Amygdala (tissue), 56 donors: ENCODE measurements at places on chromosomes 12 and 14.

DNA sequence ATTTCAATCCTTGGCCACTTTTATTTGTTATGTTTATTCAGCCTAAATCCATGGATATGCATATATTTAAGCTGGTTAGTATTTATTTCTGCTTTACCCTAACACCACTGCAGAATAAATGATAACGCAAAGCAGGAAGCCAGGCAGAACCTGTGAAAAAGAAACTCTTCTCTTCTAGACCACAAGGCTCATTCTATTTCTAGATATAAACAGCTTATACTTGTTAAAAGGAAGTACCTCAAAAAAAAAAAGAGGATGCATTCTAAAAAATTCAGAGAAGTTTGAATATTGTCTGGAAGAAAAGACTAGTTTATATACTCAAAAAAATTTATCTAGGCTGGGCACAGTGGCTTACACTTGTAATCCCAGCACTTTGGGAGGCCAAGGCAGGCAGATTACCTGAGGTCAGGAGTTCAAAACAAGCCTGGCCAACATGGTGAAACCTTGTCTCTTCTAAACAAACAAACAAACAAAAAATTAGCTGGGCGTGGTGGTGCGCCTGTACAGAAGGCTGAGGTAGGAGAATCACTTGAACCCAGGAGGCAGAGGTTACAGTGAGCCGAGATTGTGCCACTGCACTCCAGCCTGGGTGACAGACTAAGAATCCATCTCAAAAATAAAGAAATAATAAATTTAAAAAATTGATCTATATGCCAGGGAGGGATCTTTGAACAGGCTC is 55.8 kb downstream of the GALNT4 start:
- DNase-seq, result no peak

GRCh38 chr12:109065154-109065852 is 12.9 kb downstream of the USP30 start:
- no peak for DNase-seq

DNA sequence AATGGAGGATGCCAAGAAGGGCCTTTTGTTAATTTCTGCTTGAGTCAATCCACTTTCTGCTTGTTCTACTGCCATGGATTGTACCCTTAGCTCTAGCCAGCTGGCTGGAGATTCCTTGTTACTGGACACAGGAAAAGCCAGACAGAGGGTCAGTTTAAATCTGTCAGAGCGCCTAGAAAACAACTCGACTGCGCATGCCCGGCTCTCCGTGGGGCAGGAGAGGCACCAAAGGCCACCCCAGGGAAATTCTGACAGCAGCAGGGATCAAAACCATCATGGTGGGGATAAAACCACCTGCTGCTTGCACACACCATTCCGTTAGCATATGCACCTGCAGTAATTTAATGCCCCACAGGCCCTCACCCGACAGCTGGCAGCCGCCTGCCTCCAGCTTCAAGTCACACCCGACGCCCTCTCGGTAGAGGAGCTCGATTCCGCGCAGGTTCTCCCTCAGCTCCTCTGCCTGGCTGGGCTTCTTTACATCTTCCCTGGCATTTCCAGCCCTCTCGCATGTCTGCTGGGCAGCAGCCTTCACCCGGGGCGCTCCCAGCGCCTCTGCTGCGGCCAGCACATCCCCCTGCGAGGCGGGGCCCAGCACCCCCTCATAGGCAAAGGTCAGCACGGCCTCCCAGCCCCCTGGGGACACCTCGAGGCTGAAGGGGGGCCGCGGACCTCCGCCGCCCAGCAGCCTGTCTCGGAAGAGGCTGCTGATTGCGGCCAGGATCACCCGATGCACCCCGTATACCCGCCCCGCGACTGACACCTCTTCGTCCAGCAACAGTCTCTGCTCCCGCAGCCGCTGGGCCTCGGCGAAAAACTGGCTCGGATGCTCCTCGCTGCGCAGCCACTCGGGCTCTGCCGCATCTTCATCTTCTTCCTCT is 1.0 kb downstream of the KLHL33 start:
- DNase-seq, result peak; percentile 49

DNA sequence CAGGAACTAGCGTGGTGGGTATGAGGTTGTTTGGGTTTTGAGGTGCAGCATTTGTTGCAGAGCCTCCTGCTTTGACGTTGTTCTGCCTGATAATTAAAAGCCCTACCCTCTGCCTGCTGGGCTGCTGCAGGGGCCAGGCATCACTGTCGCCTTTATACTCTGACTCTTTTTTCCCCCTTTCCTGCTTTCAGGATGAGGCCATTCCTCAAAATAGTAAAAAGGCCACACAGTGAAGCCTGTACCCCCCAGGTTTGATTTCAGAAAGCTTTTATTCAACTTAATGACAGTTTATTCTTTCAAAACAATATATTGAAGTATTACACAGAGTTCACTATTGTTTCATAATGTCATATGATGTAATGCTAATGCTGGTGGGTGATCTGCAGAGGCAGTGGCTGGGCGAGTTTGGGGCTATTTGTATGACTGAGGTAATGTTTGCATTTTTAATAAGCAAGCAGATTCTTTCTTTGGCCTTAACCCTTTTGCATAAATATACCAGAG is 9.1 kb downstream of the BORCS5 start:
- DNase-seq, result peak; percentile 41

DNA sequence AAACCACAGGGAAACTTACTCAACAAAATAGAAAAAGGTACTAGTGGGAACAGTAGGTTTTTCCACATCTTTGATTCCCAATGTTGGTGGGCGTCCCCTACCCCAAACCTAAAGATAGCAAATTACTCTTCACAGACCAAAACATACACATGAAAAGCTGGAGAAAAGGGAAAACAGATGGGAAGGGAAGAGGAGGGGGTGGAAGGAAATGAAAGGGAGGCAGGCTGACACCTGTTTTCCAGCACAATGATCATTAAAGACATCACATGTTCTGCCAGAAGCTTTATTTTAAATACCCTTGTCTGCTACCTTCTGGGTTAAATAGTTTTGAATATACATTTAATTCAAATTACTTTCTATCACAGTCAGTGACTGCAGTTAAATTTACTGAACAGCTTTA is 1617.9 kb upstream of the SEL1L start:
- DNase-seq, result no peak

GRCh38 chr12:9750276-9751203 is 10.2 kb downstream of the CD69 start:
- no peak for DNase-seq

- DNase-seq, result no peak
Measured at GRCh38 chr12:57216921-57217879, 606 bp downstream of the NXPH4 start.

GRCh38 chr12:78697817-78698415 is 166.7 kb upstream of the SYT1 start:
- DNase-seq, result no peak

DNA sequence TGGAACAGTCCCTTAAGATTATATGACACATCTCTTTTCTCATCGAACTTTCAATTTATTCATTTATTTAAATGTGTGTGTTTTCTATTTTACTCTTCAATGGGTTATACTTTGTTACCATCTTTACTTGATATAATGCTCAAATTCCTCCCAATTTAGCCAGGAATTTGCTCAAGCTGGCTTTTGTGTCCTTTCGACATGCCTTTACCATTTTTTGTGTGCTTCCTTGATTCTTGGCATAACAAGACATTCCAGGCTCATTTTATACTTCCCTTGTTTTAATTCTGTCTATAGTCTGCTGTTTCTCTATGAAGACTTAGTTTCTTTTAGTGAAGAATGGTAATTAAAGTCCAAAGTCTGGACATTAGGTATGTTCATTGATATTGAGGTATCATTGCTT is 315.8 kb downstream of the AEBP2 start:
- DNase-seq, result no peak

- DNase-seq, result no peak
Measured at GRCh38 chr14:88955455-88955854, 131.0 kb downstream of the TTC8 start.

- DNase-seq, result no peak
Measured at GRCh38 chr12:70759161-70759918, 122.1 kb upstream of the PTPRB start.

DNA sequence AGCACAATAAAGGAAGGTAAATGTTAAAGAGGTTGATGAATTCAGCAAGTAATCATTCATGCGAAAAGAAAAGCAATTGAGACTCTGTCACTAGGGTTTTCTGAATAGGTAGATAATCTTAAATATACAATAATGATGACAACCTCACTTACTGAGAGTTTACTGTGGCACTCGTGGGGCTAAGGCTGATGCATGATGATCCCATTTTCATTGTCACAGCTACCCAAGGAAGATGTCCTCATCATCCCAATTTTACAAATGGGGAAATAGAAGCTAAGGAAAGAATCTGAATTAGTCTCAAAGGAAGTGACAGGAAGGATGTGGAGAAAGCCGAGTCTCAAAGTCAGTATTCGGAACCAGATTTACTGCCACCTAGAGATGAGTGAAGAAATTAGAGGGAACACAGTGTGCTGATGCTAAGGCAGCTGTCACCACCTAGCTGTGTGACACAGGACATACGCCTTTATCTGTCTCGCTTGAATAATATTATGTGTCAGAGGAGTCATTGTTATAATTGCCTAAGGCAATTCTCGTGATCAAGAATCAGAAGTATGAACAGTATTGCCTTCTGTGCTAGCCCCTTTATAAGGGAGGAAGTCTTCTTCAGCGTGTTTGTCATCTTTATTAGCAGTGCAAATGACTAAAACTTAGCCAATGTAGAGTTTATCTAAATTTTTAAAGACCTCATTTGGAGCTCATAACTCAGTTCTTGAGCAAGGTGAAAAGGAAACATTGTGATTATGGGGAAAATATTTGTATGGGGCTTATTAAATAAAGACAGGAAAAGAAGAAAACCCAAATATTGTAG is 63.2 kb downstream of the ERGIC2 start:
- DNase-seq, result peak; percentile 3

DNA sequence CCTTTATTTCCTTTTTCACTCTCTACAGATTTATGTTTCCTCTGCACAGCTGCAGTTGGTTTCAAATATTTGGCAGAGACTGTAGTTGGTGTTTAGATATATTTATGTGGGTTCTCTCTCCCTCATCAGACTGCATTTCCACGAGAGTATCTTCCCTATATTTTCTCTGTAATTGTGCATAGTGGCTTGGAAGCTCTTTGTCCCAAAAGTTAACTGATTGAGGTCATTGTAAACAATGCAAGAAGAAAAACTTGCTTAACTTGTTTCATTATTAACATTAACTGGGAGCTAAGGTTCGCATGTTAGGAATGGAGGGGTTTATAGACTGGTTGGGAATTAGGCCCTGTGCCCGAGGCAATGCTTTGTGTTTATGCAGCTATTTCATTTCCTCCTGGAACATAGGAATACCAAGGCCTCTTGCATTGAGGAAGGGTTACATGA is 216.9 kb upstream of the HMGA2 start:
- DNase-seq, result no peak

DNA sequence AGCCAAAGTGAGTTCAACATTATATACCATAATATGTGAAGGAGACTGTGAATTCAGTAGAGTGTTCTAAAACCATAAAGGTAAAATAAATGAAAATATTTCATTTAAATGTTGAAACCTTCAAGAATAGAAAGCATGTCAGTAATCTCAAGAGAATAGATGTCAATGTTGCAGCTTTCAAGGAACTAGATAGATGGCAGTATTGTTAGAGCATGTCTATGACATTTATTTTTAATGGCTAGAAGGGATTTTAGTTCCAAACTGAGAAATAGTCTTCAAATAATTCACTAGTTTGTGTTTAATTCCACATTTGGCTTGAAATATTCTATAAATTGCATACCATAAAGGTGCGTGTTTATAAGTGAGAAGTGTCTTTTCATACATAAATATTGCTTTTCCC is 326.5 kb downstream of the FLRT2 start:
- DNase-seq, result no peak

- DNase-seq, result no peak
Measured at GRCh38 chr12:8605057-8605456, 7.6 kb downstream of the AICDA start.

GRCh38 chr14:89107626-89108025 is 283.2 kb downstream of the TTC8 start:
- DNase-seq, result no peak

GRCh38 chr12:95815632-95816212 is 25.2 kb upstream of the NTN4 start:
- DNase-seq, result no peak

GRCh38 chr14:76904100-76904739 is 78.0 kb downstream of the LRRC74A start:
- DNase-seq, result no peak

- DNase-seq, result no peak
Measured at GRCh38 chr14:20792556-20792955, 10.1 kb downstream of the RNASE1 start.

DNA sequence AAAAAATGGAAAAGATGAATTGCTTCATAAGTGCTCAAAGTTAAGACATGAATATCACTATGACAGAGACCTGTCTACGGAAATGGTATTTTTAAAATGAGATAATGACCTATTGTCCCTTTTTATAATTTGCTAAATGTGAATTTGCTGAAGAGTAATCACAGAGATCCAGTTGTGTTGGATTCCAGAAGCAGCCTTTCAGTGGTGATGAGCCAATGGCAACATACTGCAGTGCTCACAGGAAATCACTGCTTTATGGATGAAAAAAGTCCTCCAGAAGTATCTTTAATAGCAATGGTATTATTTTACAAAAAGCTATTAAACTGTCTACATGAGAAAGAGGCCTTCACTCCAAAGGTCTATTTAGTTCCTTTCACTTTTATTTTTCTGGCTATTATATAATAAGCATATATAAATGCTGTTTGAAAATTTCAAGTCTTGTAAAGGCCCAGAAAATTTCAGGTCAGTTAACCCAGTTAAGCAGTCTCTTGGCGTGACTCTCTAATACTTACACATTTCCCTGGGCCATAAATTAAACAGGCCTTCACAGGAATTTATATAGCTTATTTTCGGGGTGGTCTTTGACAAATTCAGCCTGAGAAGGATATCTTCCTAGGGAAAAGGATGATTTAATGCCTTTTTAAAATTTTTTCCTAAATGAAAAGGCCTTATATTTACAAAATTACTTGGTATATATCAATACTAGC is 55.4 kb downstream of the KCNJ8 start:
- no peak for DNase-seq

DNA sequence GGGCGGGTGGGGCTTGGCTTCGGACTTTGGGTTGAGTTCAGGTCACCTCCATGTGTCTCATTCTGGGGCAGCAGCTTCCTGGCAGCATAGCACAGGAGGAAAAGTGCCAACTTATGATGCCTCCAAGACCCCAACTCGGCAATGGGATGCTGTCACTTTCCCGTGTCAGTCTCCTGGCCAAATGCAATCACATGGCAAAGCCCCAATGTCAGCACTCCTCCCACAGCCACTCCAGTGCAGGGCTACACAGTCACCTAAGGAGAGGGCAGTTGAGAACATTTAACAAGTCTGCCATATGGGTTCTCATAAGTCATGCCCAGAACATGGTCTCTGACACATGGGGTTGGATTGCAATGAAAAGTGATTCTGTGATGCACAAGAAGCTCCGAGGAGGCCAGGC is 26.7 kb downstream of the ELK3 start:
- DNase-seq, result no peak

DNA sequence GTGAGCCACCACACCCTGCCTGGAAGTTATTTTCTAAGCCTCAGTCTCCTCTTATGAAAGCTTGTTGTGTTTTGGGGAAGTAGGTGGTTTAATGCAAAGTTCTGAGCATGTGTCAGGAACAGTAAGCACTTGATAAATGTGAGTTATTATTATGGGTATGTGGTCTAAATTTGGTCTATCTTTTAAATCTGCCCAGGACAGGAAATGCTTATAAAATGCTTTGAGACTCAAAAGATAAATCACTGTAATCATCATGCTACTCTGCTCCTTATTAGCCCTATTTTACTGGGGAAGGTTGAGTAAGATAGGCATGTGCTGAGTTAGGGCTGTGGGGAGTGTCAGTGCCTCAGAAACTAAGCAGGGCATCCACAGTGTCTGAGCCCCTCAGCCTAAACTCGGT is 13.1 kb upstream of the SRSF5 start:
- DNase-seq, result no peak

- no peak for DNase-seq
Measured at GRCh38 chr12:98228683-98229539, 286.5 kb upstream of the TMPO start.

- no peak for DNase-seq
Measured at GRCh38 chr14:68853749-68854148, 60.9 kb upstream of the ZFP36L1 start.
